ENCODE measurements at places on chromosomes 6 and 20. TPM values are rescaled to one million over a fixed set of nuclear protein-coding genes. Genes with fewer than 3 reads are reported as not detected.

Gene COL12A1
- under 0.01 TPM for total RNA-seq

GRCh38 chr20:47740862-47741184, 44.5 kb downstream of the SULF2 start:
- DNase-seq = no peak

DNA sequence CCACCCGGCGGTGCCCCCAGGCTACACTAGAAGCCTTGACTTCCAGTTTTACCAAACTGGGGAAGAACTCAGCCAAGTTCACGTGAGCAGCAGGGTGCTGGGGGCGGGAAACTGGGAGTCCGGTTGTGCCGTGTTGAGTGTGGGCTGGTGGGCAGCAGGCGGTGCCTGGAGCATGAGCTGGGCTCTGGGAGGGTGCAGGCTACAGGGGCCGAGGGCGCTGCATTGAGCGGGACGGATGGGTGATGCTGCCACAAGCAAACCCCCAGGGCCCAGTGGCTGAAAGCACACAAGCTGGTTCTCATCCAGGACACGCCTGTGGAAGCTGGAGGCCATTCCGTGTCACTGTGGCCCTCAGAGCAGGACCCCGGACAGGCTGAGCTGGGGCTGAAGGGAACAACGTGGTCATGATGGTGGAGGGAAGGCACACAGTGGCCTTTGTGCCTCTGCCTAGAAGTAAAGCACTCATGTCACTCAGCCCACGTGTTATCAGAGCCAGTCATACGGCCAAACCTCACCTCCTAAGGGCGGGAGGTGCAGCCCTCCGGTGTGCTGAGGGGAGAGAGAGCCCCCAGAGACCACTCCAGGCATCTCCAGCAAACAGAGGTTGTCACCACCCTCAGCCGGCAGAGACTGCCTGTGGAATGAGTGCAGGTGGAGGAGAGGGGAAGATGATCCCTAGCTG, 29.5 kb downstream of the RBM38 start:
- no peak for DNase-seq

GRCh38 chr6:22059946-22060345, 236.9 kb downstream of the PRL start:
- DNase-seq = no peak

Gene FITM2
- 2.2 TPM for total RNA-seq

Gene CGAS
- total RNA-seq = 8.3 TPM
